ENCODE measurements at places on chromosomes 7 and 10. TPM values are rescaled to one million over a fixed set of nuclear protein-coding genes. Genes with fewer than 3 reads are reported as not detected.
A peak's percentile ranks its signal among the peaks of the same experiment; 100 is the strongest.

PCDH15 gene
- polyA plus RNA-seq, result 5.5 TPM

- peak; percentile 61 for DNase-seq
These were observed 3.5 kb upstream of the GNGT1 start for GRCh38 chr7:93902777-93903423.

DNA sequence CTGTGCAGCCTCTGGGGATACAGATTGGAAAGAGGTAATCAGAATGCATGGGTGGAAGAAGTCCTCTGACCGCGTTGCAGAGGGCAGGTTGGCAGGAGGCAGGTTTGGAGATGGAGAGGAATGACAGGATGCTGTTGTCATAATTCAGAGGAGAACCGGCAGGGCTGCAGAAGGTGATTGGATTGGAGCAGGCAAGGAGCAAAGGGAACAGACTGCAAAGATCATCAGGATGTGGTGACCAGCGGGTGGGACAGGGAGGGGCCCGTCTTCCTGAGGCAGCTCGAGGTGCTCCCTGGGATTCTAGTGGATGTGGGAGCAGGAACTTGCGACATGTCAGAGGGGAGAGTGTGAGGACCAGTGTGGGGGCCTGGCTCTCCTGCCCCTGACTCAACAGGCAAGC, 78.5 kb upstream of the PPIF start:
- no peak for DNase-seq

- no peak for DNase-seq
These were observed 79.0 kb upstream of the NFE2L3 start for GRCh38 chr7:26073041-26073440.

DNA sequence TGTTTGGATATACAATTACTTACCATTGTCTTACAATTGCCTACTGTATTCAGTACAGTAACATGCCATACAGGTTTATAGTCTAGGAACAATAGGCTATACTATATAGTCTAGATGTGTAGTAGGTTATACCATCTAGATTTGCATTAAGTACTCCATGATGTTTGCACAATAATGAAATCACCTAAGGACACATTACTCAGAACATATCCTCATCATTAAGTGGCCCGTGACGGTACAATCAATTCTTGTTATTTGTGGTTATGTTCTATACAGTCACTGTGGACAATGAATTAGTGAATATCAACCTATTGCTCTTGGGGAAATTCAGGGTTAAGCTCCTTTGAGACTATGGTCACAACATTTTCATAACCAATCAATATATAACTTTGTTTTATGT, 75.6 kb downstream of the MICU1 start:
- no peak for DNase-seq

- DNase-seq, result no peak
These were observed 95.6 kb downstream of the KMT2C start for GRCh38 chr7:152340161-152340560.

DNA sequence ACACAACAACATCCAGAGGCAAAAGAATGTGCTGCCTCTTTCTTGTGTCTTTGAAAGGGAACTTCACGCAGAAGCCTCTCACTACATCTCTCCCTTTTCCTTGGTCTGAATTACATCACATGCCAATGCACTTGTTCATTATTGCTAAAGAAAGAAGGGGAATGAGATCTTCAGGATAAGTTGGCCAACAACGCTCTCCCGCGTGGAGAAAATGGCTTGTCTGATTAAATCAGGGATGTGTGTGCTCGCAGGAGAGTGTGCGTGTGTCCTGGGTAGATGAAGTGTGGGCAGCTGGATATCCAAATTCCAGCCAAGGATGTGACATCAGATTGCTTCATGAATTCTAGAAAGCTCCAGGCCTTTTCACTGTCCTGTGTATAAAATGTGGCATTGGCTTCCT, 541.6 kb upstream of the FZD8 start:
- no peak for DNase-seq

GRCh38 chr7:22728401-22729029, 1.5 kb downstream of the IL6 start:
- DNase-seq, result no peak

DNA sequence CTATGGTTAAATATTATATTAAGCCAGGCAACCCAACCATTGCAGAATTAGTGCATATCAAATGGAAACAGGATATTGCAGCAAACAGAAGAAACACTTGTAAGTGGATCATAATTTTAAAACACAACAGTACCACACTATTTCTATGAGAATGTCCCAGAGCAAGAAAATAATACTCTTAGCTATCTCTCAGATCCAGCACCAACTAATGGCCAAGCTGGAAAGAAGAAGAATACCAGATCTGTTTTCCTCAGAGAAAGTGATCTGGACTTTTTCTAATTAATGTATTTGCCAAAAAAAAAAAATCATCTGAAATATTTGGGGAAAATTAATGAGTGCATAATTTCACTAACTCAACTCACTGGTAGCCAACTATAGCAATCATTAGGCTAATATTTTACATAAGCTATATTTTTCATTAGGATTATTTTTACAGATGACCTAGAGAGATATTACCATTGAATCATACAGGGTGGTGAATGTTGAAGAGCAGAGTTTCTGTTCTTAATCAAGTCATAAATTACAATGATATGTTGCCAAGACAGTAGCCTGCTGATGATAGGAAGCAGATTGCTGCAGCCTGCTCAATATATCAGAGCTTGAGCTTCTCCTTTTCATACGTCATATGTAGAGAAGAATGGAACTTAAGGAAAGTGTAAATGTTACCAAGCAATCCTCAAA, 995.4 kb upstream of the LRRN3 start:
- no peak for DNase-seq

DNA sequence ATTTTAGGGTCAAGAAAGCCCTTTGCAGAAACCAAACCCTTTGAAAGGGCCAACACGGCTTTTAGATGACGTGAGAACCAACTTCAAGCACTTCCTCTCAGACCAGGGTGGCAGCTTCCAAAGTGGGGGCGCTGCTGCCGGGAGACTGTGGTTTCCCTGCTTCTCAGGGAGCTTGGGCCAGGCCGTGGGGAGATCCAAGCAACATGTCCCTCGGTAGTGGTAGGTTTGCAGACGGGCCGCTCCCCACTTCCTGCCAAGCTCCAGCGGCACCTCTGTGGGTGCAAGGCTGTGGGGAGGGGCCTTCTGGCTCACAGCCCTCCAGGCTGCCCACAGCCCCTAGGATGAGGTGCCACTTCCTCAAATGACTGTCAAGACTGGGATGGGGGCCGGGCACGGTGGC, 132.4 kb downstream of the FAM53B start:
- no peak for DNase-seq

- DNase-seq, result no peak
These were observed 76.7 kb upstream of the SFMBT2 start for GRCh38 chr10:7487528-7487927.

DNA sequence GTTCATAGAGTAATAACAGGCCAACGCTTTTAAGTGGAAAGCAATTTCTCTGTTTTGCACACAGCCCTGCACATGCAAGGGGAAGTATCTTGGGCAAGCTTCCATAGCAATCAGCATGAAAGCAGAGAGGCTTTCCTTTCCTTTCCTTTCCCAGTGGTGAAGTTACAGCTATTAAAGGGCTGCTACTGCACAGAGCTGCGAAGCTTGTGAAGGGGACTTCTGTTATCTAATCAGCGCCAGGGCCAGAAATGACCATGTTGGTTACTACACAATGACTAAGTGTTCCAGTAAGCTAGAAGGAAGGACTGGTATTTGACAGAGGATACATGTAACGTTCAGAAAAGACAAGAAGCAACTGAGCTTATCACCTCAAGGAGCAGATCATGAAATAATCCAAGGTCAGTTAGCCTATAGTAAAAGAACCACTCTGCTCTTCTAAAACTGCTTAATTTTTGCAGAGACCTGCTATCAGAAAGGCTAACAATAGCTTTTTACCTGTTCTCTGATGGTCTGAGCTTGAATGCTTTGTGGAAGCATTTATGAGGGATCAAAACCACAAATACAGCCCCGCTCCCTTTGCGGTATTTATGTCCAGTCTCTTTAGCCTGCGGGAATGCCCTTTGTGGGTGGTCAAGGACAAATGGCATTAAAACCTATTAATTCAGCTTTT, 45.9 kb downstream of the SGMS1 start:
- no peak for DNase-seq

- no peak for DNase-seq
These were observed 109.9 kb downstream of the ITGB8 start for GRCh38 chr7:20440472-20441105.

DNA sequence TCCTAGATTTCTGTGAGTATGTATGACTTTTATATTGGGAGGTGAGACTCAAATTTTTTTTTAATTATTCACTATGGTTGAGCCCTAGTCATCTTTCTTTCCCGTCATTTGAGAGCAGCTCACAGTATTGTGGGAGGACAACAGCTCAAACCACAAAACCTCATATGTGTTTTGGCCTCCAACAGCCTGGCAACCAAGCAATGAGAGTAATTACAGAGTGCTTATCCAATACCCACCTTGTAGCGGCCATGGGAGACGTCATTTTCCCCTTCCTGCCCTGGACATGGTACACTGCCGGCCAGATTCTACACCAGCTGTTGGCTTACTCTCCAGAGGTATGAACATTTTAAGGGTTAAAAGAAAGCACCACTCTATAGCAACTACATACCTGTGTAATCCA, 49.1 kb downstream of the DOCK4 start:
- no peak for DNase-seq

DNA sequence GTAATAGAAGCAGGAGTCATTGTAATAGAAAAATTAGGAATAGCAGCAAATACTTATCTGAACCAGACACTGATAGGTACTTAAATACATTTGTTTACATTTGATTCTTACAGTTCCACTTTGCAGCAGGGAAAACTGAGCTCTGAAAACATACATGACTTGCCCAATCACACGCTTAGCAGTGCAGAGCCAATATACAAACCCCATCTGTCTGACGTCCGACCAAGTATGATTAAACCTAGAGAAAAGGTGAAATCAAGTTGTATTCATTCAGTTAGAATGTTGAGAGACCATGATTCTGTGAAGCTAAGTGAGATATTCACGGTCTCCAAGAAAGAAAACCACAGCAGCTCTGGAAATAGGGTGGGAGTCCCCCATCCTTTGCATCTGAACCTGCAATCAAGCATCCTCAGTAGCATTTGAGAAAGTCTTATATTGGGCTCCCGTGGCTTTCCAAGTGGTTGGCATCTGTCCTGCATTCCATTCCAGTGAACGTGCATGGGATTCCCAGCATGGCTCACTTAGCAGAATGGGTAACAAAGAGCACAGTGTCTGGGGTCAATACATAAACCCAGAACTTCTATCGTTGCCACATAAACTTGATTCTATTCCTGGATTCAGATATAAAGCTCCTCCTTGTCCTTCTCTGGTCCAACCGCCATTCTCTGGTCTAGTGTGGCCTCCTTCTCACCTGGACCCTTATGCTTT, 148.7 kb upstream of the RSU1 start:
- no peak for DNase-seq
